Peyer's patch (tissue), 4 donors: ENCODE measurements at places on chromosomes 11 and 22.
A peak's percentile ranks its signal among the peaks of the same experiment; 100 is the strongest.

DNA sequence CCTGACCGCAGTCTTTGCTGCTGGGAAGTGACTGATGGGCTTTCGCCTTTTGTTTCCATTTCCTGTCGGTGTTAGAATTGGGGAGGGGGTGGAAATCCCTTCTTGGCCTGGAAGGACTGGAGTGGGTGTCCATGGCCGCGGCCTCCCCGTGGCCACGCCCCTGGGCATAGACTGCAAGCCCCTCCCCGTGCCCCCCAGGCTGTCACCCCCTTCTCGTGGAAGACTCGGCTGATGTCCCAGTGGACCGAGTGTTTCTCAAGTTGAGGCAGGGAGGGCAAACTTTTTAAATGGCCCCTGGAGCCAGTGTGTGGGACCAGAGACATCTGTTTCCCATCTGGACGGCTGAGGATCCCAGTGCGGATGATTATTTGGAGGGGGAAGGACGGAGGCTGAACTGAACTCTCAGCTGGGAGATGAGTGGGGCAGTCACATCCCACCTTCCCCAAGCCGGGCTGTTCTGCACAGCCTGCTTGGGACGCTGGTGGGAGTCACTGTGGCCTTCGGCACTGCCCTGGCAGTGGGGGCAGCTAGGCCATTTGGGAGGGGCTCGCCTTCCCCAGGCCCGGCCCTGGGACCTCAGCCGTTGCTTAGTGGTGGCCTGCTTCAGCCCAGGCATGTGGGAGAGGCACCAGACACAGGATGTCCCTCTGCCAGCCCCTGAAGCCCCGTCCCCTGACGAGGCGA is 1.6 kb downstream of the CD81 start:
- DNase-seq, result no peak

DNA sequence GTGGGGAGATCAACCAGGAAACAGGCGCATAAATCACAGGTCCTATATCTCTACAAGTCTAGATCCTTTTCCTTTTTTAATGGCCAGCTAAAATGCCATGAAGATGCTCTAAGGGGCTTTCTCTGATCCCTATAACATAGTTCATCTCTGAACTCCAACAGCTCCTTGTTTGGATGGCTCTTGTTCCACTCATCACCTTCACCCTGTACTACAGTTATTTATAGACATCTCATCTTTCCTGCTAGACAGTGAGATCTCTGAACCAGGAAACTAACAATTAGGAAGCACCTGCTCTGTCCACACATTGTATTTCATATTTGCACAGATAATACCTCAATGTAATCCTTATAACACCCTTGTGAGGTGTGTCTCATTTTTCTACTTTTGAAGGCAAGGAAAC is 31.6 kb downstream of the KCNA4 start:
- DNase-seq, result no peak

DNA sequence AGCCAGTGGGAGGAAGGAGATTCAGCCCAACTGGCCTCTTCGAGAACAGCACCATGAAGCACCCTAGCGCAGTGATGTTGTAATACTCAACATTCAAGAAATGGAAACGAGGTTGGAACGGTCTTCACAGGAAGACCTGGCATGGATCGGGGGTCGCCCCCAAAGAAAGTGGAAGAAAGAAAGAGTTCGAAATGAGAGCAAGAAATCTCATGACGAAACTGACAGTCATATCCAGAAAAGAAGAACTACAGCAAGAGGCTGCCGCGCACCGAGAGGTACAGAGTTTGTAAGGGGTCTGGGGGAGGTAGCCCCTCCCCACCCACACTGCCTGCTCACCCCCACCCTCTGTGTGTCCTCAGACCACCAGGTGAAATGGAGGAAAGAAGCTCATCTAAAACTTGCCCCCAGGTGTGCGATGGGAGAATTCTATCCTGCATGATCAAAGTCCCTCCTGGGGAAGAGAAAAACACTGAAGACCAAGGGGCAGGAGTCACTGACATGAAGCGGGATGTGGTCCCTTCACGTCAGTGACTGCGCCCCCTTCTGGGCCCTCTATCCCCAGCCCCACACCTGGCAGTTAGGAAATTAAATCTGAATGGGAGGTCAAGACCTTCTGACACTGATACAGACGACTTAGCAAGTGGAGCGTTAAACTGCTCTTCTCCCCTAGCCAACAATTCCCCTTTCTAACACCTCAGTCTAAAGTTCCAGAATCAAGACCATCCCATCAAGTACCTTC is 52.9 kb upstream of the SPATA19 start:
- DNase-seq, result peak; percentile 21

GRCh38 chr22:19959043-19959586 is 17.5 kb upstream of the TXNRD2 start:
- DNase-seq, result peak; percentile 82

GRCh38 chr11:120024586-120024985 is 113.3 kb downstream of the TRIM29 start:
- no peak for DNase-seq

DNA sequence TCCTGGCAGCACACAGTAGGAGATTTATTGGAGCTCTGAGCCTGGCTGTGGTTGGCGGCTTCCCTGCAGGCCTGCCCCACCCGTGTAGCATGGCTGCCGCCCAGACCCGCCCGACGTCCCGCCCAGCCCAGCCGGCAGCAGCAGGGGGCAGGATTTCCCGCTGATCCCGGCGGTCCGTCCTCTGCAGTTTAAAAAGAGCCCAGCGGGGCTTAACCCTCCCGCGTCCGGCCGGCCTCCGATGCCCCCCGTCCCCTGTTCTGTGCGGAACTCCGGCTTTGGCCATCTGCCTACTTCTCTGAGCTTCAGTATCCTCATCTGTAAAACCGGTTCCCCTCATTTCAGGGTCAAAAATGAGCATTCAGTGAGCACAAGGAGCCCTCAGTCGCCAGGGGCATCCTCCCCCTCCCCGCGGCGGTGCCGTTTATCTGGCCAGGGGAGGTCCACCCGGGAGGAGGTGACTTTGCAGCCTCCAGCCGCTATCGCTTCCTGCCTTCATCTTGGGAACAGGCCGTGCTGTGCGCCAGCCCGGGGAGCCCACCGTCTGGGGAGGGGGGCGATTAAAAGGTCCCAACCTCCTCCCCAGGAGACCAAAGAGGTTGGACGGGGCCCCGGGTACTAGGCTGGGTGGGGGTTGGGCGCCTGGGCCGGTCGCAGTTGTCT is at the start of gene GAS2L1:
TSS of gene GAS2L1 (plus strand) at position 476 of the 660 bp plus-strand sequence. CDS start 1,456 bp downstream, outside the sequence.
- peak; percentile 91 for DNase-seq

DNA sequence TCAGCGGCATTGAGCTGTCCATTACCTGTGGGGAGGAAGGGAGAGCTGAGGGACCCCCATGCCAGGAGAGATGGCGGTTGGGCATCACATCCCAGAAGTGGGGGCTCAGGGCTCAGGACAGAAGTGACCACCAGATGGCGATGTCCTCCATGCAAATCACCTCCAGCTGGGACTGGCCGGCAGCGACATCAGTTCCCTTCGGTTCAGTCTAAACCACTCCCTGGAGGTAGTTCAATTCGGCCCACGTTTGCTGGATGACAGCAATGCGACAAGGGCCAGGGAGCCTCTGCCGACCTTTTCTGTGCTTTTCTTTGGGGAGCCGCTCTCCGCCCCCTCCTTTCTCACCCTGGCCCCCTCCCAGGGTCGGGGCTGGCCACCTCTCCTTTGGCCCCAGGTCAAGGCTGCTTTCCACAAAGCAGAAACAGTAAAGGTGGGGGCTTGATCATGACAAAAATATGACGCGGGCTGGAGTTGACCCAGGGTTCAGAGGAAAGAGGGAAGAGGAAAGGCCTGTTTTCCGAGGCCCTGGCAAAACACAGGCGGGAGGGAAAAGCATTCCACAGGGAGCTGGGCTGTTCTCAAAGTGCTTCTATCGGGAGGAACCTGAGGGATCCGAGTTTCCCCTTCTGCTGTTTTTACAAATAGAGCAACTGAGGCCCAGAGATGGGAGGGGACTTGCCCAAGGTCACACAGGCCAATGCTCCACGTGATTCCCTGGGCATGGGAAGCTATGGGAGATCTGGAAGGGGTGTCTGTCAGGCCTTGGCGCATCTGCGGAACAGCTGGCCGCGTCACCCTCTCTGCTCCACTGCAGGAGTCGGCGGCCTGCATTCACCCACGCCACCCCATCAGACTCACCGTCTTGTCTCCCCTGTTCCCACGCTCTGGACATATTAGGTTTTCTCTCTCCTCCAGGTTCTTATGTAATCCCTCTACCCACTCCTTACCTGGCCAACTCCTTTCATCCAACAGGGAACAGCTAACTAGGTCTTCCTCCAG is 54.7 kb downstream of the FBXO7 start:
- DNase-seq, result peak; percentile 63

DNA sequence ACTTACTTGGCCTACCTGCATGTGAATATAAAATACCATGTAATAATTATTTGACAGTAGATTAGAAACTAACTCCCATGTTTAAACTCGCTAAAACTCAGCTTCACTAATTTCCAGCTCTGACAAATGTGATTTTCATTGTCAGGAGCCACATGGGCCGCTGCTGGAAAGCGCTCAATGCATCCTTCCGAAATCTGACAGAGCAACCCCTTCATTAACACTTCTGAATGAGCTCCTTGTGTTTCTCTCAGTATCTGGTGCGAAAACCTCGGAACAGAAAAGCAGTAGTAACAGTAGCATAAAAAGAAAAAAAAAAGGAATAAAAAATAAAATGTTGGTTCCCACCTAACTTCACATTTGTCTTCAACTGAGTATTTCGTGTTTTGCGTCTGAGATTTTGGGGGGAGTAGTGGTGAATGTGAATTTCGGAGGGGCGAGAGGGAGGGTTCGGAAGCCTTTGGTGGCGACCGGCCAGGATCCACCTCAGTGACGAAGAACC is 710 bp downstream of the MTCH2 start:
- DNase-seq, result no peak

GRCh38 chr11:250740-251299 is 14.0 kb downstream of the PSMD13 start:
- peak; percentile 76 for DNase-seq

DNA sequence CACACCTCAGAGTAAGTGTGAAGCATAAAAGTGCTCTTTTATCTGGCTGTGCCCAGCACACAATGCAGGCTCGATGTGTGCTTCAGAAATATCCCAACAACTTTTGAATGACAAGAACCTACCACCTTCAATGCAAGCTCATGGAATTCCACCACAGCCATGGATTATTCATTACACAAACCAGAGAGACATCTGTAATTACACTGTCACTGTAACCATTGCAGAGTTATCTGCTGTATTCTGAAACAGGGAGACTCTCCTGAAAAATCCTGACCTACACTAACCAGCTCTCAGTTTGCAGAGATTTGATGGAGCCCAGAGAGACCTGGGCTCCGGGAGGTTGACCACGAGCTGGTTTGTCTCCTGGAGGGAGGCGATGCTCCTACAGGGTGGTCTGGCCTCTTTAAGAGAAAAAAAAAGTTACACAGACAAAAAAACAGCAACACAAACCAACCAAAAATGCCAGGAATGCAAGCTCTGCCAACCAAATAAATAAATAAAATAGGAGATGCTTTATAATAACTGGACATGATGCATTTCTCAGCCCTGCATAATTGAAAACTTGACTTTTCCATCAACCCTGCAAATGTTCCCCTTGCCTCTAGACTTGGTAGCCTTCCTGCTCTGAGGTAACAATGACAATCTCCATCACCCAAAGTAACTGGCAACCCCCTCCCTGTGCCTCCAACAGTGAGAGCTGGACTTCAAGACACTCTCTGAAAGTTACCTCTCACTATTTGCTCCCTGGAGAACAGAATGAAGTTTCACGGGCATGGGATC is 69.7 kb downstream of the ETS1 start:
- DNase-seq, result no peak
